Activated naive CD4-positive, alpha-beta T cell treated with Interleukin-2 at 50 U/mL for 16 hours (primary cell): ENCODE measurements at places on chromosomes 1 and 21.
A peak's percentile ranks its signal among the peaks of the same experiment; 100 is the strongest.

DNA sequence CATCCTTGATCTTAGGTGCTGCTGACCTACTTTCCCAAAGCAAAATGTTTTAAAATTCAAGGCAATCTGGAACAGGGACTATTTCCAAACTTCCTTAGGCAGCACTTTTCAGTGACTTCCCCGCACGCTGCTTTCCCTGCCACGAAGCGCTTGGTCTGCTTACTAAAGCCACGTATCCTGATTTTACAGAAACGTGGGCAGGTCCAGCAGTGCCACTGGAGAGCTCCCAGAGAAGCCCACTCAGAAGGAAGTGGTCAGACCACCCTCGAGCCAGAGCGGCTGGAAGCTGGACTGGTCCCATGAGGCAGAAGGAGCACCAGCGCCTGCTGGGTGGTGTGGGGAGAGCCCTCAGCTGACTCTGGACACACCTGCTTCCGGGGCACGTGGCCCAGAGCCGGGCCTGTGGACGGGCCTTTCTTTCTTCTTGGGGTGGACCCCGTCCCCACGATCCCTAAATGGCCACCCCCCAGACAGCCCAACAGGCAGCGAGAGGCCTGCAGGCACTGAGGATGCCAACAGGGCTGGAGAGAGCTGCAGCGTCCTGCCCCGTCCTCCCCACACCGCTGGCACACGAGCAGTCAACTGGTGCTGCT lies 23.2 kb downstream of the PTTG1IP start:
- DNase-seq, result no peak

- no peak for DNase-seq
Measured at GRCh38 chr1:225830841-225831240, 20.9 kb downstream of the EPHX1 start.

GRCh38 chr1:60299581-60299980 lies 226.0 kb upstream of the C1orf87 start:
- DNase-seq, result no peak

DNA sequence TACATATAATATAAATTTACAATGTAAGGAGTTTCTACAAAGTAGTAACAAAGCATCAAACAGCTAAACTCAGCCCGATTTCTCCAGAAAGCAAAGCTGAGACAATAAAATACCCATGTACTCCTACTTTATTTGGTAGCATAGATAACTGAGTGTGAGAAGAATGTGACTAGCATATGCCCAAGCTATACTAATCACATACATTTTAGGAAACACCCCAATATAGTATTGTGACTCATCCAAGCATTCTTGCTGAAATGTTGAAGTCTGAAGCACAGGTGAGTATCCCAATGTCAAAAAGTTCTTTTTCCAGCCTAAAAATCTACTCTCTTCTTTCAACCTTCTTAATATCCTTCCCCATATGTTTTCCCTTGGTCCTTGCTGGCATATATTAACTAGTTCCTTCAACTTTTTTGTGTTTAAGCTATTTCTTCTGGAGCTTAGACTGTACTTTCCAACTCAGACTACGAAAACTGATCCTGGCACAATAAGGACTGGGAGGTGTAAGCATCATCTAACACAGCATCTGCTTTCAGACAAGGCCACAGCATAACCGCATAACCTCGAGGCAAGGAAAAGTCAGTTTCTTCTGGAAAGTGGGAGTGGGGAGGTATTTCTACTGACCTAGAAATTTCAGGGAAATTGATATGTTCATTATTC lies 163.0 kb upstream of the RNPC3 start:
- no peak for DNase-seq

DNA sequence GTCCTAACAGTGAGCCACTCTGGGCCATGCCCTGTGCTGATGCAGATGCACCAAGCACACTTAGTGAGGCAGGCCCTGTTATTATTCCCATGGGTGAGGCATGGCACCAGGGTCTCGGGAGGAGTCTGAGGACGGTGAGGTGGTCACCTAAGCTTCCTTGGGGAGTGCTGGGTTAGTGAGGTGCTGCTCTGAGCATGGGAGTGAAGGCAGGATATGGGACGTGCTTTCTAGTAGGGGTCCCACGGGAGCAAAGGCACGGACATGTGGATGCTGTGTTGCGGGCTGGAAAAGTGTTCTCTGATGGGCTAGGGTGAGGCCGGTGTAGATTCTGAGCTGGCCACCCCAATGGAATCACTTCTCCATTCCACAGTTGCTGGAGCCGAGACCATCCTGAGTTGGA lies 77.5 kb upstream of the CSF3R start:
- DNase-seq, result no peak

GRCh38 chr21:39312112-39313041 lies 1.1 kb downstream of the BRWD1 start:
- peak; percentile 96 for DNase-seq

DNA sequence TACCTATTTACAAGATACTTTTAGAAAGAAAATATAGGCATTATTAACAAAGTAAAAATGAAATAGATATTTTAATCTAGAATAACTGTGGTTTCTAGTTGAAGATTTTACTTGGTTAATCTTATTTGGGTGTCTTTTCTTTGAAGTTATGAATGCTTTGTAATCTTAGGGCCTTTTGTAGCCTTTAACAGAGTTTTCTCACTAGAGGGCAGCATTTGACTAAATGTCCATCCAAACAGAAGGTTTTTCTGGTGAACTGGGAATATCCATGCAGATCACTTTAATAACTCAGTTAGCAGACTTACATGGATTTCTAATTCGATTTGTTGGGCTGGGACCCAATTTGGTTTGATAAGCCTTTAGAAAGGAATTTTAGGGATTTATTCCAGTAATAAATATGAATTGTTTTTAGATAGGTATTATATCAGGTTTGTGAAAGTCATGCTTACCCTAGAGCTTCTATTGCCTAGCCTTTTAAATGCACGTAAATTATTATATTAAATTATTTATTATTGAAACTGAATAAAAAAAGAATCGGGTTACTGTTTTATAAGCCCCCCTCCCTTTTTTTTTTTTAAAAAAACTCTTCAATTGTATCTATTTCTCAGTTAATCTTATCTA lies 119.7 kb downstream of the ZNF326 start:
- DNase-seq, result no peak

GRCh38 chr1:178345238-178345637 lies 151.5 kb downstream of the CLEC20A start:
- DNase-seq, result no peak

- DNase-seq, result no peak
Measured at GRCh38 chr1:70990469-70991253, 57.0 kb downstream of the PTGER3 start.
